T-helper 17 cell (primary cell): ENCODE measurements at places on chromosomes 4 and X. TPM values are rescaled to one million over a fixed set of nuclear protein-coding genes. Genes with fewer than 3 reads are reported as not detected.

GRCh38 chr4:72984351-72984750 is 85.2 kb downstream of the COX18 start:
- no peak overlapping the region for H3K27ac ChIP-seq
- no peak for DNase-seq
- H3K4me1 ChIP-seq = no peaks in the 10 kb centered on the region
- peaks cover 12% of the 10 kb centered on the region for H3K27me3 ChIP-seq

GRCh38 chrX:24153796-24154189 is 4.3 kb downstream of the ZFX start:
- H3K36me3 ChIP-seq = peaks cover 6% of the 10 kb centered on the region
- H3K27ac ChIP-seq = peak overlapping the region; percentile 94
- no peaks in the 10 kb centered on the region for H3K27me3 ChIP-seq
- no peak for DNase-seq
- peaks cover 43% of the 10 kb centered on the region for H3K4me1 ChIP-seq

- no peaks in the 10 kb centered on the region for H3K36me3 ChIP-seq
- H3K4me3 ChIP-seq = no peak overlapping the region
- H3K27me3 ChIP-seq = no peaks in the 10 kb centered on the region
- H3K27ac ChIP-seq = no peak overlapping the region
- no peak for DNase-seq
Observed at GRCh38 chrX:124720532-124720931, 374.2 kb downstream of the SH2D1A start.

DNA sequence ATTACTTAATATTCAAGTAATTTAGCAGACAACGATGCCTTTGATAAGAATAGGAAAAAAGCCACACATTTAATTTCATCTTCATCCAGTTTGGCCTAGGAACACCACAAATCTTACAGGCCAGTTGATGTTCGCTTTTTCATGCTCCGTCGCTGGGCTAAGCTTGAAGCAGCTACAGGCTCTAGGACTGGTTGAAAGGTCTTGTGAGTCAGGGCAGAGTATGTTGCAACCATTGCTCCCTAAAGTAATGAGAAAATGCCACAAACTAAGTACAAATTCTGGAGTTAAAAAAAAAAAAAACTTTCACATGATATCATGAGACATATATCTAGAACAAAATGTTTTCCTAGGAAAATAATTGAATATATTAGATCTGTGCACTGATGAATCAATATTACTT is 123.8 kb downstream of the RPS6KA6 start:
- no peak overlapping the region for H3K4me3 ChIP-seq
- no peaks in the 10 kb centered on the region for H3K36me3 ChIP-seq
- no peaks in the 10 kb centered on the region for H3K27me3 ChIP-seq
- DNase-seq = no peak
- no peaks in the 10 kb centered on the region for H3K4me1 ChIP-seq
- H3K27ac ChIP-seq = no peak overlapping the region

CYP4V2 gene
- 20.9 TPM for total RNA-seq

PCSK1N gene
- 9.6 TPM for total RNA-seq

ITGB1BP2 gene
- 2.4 TPM for total RNA-seq

PAGE2 gene
- not detected for total RNA-seq
